NCI-H2029 treated with DMSO at 0.1 percent for 48 hours (cell line): ENCODE measurements at places on chromosomes 7 and 10.

DNA sequence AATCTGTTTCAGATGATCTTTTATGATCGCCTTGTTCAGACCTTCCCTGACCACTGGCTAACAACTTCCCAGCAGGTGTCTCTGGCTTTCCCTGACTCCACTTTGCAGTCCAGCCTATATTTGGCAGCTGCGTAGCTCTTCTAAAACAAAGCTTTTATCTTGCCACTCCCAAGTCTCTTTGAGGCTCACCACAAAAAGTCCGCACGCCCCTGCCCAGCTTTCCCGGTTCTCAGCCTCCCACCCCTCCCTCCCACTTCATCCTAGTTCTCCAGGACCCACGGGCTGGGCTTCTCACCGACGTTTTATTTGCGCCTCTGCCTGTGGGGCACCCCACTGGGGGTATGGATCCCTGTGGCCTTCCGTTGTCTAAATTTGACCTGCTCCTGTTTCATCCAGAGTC is 58.9 kb upstream of the USP6NL start:
- DNase-seq = no peak

- no peak for DNase-seq
These were observed 36.0 kb upstream of the PAX2 start for GRCh38 chr10:100709146-100710082.

GRCh38 chr10:51700228-51700817 is 928 bp upstream of the CSTF2T start:
- DNase-seq = no peak

GRCh38 chr7:84100866-84101265 is 93.7 kb downstream of the SEMA3A start:
- DNase-seq = no peak

- no peak for DNase-seq
These were observed 2.4 kb upstream of the HOXA10 start for GRCh38 chr7:27176524-27176845.

DNA sequence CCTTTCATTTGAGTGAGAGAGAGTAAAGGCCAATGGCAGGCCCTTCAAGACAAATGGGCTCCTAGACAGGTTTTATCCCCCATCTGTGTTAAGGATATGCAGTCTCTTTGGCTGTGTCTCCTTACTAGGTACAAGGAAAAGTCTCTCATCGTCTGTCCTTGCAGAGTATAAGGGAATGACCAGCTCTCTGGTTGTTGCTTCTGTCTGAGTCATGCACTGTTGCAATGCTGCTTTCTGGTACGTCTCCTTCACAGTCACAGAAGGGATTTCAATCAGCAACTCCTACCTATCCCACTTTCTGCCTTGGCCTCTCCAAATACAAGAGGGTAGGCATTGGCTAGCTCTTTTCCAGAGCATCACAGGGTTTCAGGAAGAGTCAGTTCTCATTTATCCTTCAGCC is 48.1 kb downstream of the CTTNBP2 start:
- DNase-seq = no peak

- DNase-seq = no peak
These were observed 38.3 kb upstream of the ZNF248 start for GRCh38 chr10:37895674-37896073.

DNA sequence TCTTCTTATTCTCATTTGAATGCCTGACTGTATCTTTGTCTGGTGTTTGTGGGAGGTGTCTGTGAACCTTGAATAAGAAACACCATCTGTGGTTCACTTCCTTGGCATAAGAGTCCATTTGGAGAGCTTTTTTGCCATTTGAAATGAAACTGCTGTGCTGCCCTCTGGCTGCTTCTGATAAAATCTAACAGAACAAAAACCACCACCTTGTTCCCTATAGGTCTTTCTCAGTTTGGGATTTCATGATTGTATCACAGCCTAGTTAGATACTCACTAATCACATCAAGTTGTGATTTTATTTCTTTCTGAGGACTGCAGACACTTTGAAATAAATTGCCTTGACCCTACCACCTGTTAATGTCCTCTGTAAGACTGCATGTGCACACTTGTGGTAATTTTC is 102.7 kb upstream of the FAM13C start:
- DNase-seq = no peak

- no peak for DNase-seq
These were observed 168.2 kb upstream of the FAM171A1 start for GRCh38 chr10:15539262-15539661.

- no peak for DNase-seq
These were observed 31.9 kb downstream of the UNCX start for GRCh38 chr7:1264345-1265280.

DNA sequence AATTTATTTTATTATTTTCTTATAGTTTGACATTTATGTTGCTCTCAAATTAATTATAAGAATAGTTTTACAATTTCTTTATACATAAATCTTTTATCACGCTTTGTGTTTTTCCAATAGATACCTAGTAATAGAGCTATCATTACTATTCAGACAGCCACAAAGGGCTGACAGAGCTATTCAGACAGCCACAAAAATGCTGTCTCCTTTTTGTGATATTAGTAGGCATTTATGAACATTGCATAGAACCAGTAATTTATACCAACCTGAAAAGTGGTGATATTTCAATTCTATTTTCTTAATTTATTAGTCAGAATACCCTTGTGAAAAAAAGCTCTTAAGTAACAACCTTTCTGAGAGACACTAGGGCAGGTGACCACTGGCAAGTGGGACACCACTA is 34.2 kb upstream of the IGFBP3 start:
- DNase-seq = no peak

GRCh38 chr7:92880212-92881090 is 44.1 kb upstream of the CDK6 start:
- no peak for DNase-seq

- no peak for DNase-seq
These were observed 2.8 kb downstream of the AGAP3 start for GRCh38 chr7:151088856-151089699.

GRCh38 chr10:48541144-48541795 is 63.6 kb downstream of the ARHGAP22 start:
- DNase-seq = no peak

DNA sequence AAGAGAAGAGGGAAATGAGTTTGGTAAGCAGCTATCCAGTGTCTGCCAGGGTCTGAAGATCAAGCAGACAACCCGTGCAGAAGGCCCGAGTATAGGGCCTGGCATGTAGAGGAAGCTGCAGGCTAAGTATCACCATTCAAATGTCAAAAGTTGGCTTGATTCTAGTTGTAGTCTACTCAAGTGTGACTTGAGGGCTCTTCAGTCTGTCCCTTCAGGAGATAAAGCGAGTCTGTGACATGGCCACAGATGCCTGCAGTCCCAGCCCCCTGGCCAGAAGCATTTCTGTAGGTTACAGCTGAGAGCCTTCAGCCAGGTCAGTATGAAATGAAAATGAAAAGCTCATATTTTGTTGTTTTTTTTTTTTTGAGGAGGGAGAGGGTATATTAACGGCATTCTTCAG is 97.8 kb upstream of the EEPD1 start:
- no peak for DNase-seq

DNA sequence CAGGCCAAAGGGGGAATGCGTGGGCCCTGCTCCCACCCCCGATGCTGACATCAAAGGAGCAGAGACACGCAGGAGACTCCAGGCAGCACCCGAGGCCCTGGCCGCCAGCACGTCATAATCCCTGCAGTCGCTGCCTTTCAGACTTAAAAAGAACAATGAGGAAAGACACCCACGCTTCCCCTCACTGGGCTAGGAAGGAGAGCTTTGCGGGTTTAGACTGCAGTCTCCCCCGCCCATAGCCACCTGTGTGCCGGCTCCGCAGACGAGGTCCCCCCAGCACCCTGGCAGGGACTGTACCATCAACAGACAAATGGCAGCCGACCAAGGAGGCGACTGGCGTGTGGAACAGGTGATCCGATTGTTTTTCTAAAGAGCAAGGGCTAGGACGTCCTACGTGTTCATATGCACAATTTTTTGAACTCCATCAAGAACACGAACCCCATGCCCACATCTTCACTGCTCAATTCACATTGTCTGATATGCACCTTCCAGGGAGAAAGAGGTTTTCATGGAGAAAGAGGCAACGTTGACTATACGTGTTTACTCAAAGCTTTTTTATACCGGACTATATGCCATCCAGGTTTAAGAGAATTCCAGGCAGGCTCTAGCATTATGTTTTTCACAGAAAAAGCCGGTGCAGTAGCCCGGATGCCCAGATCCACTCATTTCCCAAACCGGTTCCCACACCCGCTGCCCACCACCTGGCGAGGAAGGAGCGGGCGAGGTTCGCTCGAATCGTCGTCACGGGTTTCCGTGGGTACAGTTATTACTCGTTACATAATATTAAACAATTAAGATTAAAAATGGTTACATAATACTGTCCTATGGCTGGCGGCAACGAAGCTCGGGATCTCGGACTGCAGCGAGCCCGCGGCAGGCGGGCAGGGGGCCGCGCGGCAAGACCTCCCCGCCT is 1.1 kb downstream of the GRB10 start:
- no peak for DNase-seq
